ENCODE measurements at places on chromosomes 3 and 15.

DNA sequence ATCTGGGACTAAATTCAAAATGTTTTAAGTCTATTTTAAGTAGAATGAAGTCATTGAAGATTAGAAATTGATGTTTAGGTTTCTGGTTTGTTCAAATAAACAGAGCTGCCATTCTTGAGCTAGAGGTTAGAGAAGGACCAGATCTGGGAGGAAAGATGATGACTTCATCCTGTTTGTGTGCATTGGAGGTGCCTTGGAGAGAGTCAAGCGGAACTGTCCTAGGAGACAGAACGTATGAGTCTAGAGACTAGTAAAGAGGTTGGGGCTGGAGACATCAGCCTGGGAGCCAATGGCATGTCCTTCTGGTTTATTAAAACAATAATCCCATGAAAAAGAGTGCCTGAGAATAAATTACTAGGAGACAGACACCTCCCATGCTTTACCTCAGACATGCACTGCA, 303.4 kb downstream of the KBTBD8 start:
- DNase-seq = no peak

DNA sequence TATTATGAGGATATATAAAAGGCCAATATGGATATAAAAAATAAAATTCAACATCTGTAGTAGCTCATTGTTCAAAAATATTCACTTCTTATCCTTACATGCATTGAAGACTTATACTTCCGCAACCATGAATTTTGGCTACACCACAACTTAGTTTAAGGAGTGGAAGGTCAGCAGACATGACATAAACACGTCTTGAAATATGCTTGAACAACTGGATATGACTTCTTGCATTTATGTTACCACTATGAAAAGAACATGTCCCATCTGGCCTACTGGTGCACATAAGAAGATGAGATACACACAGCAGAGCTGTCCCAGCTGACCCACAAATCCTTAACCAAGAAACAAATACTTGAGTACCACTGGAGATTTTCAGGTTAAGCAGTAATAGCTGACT, 52.1 kb downstream of the MYO9A start:
- no peak for DNase-seq

- no peak for DNase-seq
Measured at GRCh38 chr15:40409366-40409765, 3.8 kb downstream of the IVD start.

DNA sequence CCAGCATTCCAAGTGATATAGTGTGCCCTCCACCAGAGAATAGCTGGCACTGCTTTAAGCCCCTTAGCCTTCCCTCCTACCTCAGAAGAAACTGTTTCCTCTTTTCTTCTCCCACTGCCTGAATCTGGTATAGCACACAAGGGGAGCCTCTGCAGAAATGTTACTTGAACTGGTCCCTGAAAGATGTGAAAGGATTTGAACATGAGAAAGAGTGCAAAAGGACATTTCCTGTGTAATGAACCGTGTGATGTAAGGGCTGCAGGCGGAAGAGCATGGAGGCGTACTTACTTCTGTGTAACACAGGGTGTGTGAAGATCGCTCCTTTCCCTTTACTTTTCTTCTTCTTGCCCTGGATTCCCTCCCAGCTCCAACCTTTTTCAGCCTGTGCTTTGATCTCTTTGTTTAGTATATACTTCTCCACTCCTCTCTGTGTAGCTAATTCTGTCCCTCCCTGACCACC, 8.4 kb downstream of the TMOD3 start:
- no peak for DNase-seq

DNA sequence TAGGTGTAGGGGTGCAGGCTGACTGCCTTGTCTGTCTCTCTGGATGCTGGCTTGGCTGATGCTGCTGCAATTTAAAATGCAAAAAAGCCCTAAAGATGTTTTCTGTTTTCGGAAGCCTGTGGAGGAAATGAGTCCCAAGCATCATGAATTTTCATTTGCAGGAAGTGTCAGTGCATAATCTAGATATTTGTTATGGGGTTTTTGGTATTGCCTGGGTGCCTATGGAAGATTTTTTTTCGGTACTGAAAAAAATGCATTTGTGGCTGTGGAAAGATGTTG, 1.9 kb downstream of the CACNA1D start:
- no peak for DNase-seq

GRCh38 chr3:130386604-130387263, 41.3 kb downstream of the COL6A5 start:
- DNase-seq = no peak

DNA sequence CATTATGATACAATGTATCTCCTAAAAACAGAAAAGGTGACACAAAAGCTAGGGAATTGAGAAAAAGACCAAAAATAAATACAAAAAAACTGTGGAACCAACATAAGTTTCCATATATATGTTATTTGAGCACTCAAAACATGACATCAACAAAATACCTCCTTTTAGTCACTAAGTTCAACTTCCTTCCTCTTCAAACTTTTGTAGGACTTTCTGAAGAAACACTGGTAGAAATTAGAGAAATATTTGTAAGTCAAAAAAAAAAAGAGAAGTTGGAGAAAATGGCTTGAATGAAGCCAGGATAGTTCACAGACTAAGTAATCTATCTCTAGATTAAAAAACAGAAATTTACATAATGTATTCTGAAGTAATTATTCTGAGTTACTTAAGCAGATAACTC, 208.4 kb upstream of the ALCAM start:
- DNase-seq = no peak

DNA sequence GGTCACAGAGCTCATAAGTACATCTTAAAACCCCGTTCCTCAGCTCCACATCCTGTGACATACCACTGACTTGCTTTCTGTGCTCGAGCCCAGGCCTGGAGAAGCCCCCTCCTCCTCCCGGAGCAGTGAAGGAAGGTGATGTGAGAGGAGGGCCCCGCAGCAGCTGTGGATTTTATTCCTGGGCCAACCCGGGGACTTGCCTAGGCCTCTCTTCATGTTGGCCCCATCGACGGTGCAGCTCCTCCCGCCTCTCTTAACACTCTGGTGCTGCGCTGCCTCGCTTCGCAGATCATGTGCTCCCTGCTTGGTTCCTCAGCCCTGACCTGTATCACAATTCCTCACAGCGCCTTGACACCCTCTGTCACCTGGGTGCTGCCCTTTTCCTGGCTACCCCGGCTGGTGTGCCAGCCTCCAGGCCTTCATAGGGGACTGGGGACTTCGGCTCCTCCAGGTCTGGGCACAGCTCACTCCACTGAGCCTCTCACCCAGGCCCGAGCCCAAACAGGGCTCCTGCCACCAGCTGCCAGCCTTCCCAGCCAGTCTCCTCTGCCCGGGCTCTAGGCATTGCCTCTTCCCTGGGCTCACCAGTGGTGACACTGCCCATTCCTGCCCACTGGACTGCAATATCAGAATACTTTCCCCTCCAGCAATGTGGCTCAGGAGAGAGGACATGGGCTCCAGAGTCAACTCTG, 21.5 kb downstream of the MAGEF1 start:
- no peak for DNase-seq

- no peak for DNase-seq
Measured at GRCh38 chr3:26106228-26106627, 316.3 kb downstream of the OXSM start.

DNA sequence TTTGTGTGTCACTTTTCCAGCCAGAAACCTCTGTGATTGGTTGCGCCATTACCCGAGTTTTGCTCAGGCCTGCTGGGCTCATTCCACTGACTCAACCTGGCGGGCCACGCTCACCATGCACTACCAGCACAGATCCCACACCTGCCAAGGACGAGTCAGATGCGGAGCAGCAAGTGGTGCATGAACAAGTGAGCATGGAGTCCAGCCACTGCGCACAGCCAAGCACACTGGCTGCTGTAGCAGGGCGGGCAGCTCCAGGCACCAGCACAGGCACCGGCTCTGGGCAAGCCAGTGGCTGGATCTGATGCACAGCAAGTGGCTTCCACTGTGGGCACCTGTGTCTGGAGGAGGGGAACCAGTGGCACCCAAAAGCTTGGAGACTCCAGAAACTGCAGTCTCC, 110.4 kb downstream of the CBLB start:
- no peak for DNase-seq

- no peak for DNase-seq
Measured at GRCh38 chr3:124783696-124784095, 53.4 kb downstream of the UMPS start.

DNA sequence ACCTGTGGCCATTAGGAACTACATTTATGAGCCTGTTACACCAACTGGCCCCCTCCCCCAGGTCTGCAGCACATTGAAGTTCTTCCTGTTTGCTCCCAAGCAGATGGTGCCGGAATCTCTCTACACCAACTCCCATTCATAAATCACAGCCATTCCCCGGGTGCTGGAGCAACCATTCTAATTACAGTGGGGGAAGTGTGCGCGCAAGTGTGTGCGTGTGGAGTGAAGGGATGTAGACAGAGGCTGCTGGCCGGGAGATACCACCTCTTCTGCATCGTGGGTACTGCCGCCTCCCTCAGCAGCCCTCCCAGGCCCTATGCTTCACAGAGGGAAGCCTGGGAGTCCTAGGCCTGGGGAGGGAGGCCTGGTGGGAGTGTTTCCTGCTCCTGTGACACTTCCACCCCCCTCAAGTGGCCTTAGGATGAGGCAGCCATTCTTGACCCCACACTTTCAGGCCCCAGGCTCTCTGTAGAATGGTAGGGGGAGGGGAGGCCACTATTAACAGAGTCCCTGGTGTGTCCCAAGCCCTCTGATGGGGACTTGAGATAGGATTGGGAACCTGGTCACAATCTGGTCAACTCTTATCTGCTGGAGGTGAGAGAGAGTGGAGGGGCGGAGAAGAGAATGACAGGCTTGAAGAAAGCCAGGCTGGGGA, 69.1 kb downstream of the MAGEF1 start:
- no peak for DNase-seq

- DNase-seq = no peak
Measured at GRCh38 chr3:61610316-61610715, 48.9 kb downstream of the PTPRG start.

- no peak for DNase-seq
Measured at GRCh38 chr3:112053229-112053628, 18.7 kb downstream of the TMPRSS7 start.

DNA sequence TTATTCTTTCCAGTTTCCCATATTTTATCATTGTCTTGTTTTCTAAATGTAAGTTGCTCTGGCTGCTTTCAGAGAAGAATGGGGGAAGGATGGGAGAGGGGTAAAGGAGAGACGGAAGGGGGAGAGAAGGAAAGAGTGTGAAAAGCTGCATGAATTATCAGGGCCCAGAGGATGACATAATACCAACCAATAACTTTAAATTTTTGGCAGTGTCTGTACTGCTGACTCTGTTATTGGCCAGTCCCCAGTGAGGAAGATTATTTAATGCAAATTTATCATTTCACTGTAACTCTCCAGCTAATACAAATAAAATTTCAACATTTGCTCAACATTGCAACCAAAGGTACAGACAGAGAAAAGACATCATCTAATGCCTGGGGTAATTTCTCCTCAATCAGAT, 551.7 kb upstream of the CFAP20DC start:
- no peak for DNase-seq

GRCh38 chr15:89998141-89998661, 2.9 kb upstream of the ZNF710 start:
- no peak for DNase-seq

- DNase-seq = no peak
Measured at GRCh38 chr3:45486926-45487325, 98.5 kb downstream of the LARS2 start.

DNA sequence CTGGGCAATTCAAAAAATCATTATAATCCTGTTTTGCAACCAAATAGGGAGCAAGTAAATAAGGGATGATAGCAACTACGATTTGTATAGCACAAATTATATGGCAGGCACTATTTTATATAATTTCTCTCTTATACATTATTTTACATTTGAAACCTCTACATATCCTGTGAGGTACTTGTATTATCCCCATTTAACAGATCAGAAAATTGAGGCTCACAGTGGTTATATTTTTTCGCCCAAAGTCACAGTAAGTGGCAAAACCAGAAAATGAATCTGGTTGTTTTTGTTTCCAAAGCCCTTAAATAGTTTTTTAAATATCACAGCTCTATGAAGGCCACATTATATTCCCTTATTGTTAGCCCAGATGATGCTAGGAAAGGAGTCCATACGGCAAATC, 74.3 kb downstream of the MLH1 start:
- DNase-seq = no peak

GRCh38 chr3:100647657-100648056, 38.3 kb downstream of the ADGRG7 start:
- no peak for DNase-seq

- no peak for DNase-seq
Measured at GRCh38 chr15:56729561-56729960, 3.7 kb downstream of the ZNF280D start.

DNA sequence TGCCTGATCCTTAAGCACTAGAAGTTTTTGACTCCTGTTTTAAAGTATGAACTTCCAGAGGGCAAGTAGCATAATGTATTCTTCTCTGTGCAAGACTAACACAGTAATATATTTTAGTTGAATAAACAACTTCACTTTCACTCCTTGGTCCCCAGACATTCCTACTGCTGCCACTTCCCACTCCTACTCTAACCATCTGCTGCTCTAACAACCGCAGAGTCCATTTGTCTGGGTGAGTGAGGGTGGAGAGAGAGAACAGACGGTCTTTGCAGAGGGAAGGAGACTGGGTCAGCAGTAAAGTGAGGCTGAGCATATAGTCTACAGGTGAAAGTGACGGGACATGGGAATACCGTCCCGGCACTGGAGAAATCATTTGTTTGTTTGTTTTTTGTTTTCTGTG, 301.0 kb upstream of the SLCO3A1 start:
- DNase-seq = no peak

- no peak for DNase-seq
Measured at GRCh38 chr3:19116239-19116638, 32.1 kb upstream of the KCNH8 start.

DNA sequence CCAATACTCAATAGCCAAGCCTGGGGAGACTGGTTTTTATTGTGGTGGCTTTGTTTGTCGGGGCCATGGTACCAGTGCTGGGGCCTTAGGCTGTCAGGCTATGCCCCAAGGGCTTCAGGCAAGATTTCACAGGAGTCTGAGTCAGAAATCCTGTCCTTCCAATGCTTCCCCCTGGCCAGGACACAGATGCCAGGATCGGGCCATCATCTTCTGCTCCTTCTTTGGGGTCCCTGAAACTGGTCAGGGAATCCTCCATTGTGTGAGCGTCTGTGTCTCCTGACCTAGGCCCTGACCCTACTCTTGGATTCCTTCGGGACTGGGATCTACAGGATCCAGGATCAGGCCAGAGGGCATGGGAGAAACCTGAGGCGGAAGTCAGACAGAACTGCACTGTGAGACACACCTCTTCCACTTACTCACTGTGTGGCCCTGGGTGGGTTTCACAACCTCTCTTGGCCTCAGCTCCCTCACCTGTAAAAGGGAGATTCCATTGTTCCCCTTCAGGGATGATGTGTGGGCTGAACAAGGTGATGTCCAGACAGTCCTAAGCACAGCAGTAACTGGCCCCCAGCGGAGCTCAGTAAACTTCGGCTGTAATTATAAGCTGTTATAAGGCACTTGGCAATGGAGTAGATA, 292.7 kb downstream of the UACA start:
- DNase-seq = no peak

- DNase-seq = no peak
Measured at GRCh38 chr3:169116056-169116693, 547.3 kb downstream of the MECOM start.
